ENCODE measurements at places on chromosomes 2 and 18.
A peak's percentile ranks its signal among the peaks of the same experiment; 100 is the strongest.

DNA sequence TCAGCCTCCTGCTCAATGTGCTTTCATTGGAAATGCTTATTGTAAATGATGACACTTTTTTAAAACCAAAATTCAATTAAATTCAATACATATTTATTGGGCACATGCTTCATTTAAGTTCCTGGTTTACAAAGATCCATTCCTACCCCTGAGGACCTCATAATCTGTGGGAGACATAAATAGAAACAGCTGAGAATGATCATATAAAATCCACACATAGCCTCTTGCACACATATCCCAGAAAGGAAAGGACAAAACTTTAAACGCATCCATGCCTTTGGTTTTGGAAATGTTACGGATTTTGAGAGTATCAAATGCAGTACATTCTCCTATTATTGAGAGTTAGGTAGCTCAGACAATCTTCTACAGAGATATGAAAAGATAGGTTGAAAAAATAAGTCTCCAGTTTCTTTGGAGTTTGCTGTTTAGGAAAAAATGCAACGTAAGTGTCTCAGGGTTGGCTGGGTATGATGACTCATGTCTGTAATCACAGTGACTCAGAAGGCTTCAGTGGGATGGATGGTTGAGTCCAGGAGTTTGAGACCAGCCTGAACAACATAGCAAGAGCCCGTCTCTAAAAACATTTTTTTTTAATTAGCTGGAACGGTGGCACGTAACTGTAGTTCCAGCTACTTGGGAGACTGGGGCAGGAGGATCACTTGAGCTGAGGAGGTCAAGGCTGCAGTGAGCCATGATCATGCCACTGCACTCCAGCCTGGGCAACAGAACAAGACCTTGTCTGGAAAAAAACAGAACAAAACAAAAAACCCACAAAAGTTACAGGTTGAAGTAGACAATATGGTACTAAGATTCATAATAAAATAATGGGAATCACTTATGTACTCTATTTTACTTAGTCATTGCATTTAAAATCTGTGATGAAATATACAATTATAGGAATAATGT lies 3.9 kb upstream of the PRELID3A start:
- DNase-seq = no peak

GRCh38 chr2:159106109-159106508 lies 137.7 kb downstream of the TANC1 start:
- DNase-seq = no peak

GRCh38 chr18:77754475-77755044 lies 504.9 kb downstream of the GALR1 start:
- no peak for DNase-seq

GRCh38 chr2:134668821-134669220 lies 50.0 kb downstream of the TMEM163 start:
- peak; percentile 55 for DNase-seq

Data from activated T-helper 1 cell treated with anti-CD3 and anti-CD28 coated beads, Interleukin-2, amount 50 U/mL, for 16 hours (primary cell).